ENCODE measurements at places on chromosomes 5 and 9. TPM values are rescaled to one million over a fixed set of nuclear protein-coding genes. Genes with fewer than 3 reads are reported as not detected.

GRCh38 chr9:89361816-89362646 lies 43.7 kb downstream of the SECISBP2 start:
- no peak for DNase-seq
- H3K4me1 ChIP-seq, result no peaks in the 10 kb centered on the region
- peaks cover 22% of the 10 kb centered on the region for H3K36me3 ChIP-seq
- no peaks in the 10 kb centered on the region for H3K27me3 ChIP-seq
- no peak overlapping the region for H3K4me3 ChIP-seq
- peak overlapping the region; percentile 29 for H3K27ac ChIP-seq

GRCh38 chr9:27118916-27119315 lies 9.9 kb downstream of the TEK start:
- H3K36me3 ChIP-seq, result no peaks in the 10 kb centered on the region
- H3K4me3 ChIP-seq, result no peak overlapping the region
- no peaks in the 10 kb centered on the region for H3K4me1 ChIP-seq
- no peak overlapping the region for H3K27ac ChIP-seq
- H3K27me3 ChIP-seq, result peaks cover 11% of the 10 kb centered on the region

Gene ROR2
- not detected for polyA plus RNA-seq

Gene SPATA31D4
- polyA plus RNA-seq, result not detected

GRCh38 chr9:129604766-129605163 lies 16.1 kb downstream of the C9orf50 start:
- H3K27me3 ChIP-seq, result peaks cover 3% of the 10 kb centered on the region
- H3K27ac ChIP-seq, result no peak overlapping the region
- no peak for DNase-seq
- H3K4me1 ChIP-seq, result peaks cover 17% of the 10 kb centered on the region
- no peak overlapping the region for H3K4me3 ChIP-seq
- H3K36me3 ChIP-seq, result no peaks in the 10 kb centered on the region

Gene CATSPER3
- polyA plus RNA-seq, result 0.51 TPM

Gene POU5F2
- 0.29 TPM for polyA plus RNA-seq

Gene COL27A1
- polyA plus RNA-seq, result 0.04 TPM

DNA sequence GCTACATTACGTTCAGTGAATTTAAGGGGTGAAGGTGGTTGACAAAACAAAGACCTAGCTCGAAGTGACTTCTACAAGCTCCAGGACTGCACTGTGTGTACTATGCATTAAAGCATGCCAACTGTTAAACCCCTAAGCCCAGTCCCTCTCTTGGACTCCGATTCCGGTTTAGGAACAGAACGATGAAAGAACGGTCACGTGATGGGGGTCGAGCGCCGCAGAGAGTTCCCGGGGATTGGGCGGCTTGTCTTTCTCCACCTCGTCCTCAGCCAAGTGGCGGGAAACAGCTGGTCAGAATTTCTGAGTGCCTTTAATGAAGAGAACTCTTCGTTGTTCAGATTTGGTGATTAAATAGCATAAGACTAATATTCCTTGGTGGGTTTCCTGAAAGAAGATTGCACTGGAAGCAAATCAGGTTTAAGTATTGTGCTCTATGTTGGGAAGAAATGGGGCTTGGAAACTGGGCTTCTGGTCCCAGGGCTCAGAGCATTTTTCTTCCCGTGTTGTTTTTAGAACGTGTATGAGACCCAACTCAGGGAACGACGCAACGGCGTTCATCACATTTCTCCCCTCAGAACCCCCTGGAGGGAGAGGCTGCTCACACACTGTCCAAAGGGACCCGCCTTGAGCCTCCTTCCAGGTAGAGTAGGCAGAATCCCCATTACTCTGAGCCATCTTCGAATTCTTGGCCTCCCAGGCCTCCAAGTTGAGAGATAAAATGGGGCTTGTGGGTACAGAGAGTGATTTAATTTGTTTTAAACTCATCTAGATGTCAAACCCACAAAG lies 25.3 kb downstream of the IRX2 start:
- no peak overlapping the region for H3K27ac ChIP-seq
- H3K36me3 ChIP-seq, result no peaks in the 10 kb centered on the region
- H3K4me3 ChIP-seq, result no peak overlapping the region
- no peaks in the 10 kb centered on the region for H3K4me1 ChIP-seq
- H3K27me3 ChIP-seq, result no peaks in the 10 kb centered on the region
- no peak for DNase-seq

DNA sequence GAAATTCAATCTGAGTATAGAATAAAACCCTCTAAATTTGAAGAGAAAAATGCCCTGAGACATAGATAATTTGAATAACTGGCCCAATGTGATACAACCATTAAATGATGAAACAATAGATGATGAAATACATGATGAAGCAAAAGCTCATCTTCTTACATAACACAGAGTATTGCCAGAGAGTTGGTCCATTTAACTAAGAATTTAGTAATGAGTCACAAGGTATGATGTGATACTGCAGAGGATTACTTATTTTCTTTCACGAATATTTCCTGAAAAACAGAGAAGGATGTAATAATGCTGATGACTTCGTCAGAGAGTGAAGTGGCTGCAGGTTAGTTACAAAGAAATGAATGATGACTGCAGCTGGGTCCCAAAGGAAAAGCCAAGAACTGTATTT lies 379.3 kb downstream of the CDH12 start:
- H3K27ac ChIP-seq, result no peak overlapping the region
- no peak overlapping the region for H3K4me3 ChIP-seq
- H3K36me3 ChIP-seq, result no peaks in the 10 kb centered on the region
- H3K27me3 ChIP-seq, result no peaks in the 10 kb centered on the region

DNA sequence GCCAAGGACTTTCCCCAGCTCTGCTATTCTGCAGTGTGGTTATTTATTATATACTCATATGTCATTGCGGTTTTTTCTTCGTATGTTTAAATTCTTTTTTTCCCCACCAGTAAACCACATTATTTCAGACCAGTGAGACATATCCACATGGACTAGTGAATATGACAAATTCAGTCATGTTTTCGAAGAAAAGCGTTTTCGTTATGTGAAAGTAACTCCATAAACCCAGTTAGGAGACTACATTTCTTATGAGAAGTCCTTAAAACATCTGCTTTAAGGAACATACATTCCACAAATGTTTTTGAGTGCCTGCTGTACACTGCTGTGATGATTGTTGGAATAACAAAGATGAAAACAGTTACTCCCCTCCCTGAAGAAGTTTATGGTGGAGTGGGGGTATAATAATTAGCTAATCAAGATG lies 591.8 kb upstream of the CLINT1 start:
- peaks cover 3% of the 10 kb centered on the region for H3K36me3 ChIP-seq
- H3K27ac ChIP-seq, result no peak overlapping the region
- H3K4me1 ChIP-seq, result peaks cover 8% of the 10 kb centered on the region
- no peak for DNase-seq
- H3K4me3 ChIP-seq, result no peak overlapping the region

GRCh38 chr5:108900668-108901067 lies 153.0 kb downstream of the FER start:
- no peak overlapping the region for H3K27ac ChIP-seq
- H3K27me3 ChIP-seq, result no peaks in the 10 kb centered on the region
- no peak for DNase-seq
- H3K4me1 ChIP-seq, result peaks cover 13% of the 10 kb centered on the region
- no peak overlapping the region for H3K4me3 ChIP-seq

DNA sequence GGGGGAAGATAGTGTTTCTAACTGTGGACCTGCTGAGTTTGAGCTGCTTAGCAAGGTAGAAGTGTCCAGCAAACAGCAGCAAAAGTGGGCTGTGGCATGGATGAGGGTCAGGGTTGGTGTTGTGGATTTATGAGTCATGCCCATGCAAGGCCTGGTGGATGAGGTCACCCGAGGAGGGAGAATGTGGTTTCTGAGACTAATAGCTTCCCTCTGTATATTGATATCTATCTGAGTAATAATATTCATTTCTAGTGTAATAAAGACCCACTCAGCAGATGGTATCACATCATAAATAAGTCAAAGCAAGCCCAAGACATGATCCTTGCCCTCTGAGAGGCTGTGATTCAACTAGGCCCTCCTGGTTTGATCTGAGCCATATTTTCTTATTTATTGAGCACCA lies 597.8 kb upstream of the CLINT1 start:
- DNase-seq, result no peak
- H3K36me3 ChIP-seq, result no peaks in the 10 kb centered on the region
- H3K27ac ChIP-seq, result no peak overlapping the region

DNA sequence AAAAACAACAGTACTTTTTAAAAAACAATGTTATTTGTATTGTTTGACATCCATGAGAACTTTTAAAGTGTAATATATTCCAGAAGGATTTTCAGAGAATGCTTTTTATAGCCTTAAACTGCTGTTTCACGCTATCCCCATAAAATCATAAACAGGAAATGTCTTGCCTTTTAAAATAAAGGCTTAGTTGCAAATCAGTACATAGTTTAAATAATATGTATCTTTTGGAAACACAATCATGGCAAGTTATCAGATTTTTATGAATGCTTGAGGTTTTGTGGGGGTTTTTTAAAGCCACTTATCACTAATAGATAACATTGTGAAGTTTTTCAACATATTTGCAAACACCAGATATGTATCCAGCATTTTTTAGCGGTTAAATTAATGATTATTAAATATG lies 37.2 kb upstream of the F2RL2 start:
- H3K4me3 ChIP-seq, result no peak overlapping the region
- DNase-seq, result no peak
- H3K27me3 ChIP-seq, result no peaks in the 10 kb centered on the region
- no peaks in the 10 kb centered on the region for H3K4me1 ChIP-seq
- H3K27ac ChIP-seq, result no peak overlapping the region

Gene PKD2L2
- polyA plus RNA-seq, result 0.82 TPM

DNA sequence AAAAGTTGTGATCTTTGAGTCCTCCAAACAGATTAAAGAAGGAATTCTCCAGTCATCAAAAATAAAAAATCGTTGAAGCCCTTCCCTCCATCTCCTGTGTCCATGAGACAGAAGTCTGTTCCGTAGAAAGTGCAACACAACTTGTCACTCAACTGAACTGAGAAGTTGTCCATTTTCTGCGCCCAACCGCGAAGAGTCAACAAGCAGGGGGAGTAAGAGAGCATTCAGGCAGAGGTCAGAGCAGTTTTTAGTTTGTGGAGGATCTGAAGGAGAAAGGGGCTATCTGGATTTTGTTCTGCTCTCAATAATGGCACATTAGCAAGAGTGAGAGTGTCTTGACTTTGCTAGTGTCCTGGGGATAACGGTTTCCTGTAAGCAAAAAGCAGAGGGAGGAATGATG lies 303.9 kb downstream of the ICE1 start:
- H3K27ac ChIP-seq, result no peak overlapping the region
- DNase-seq, result no peak
- no peaks in the 10 kb centered on the region for H3K36me3 ChIP-seq
- H3K27me3 ChIP-seq, result peaks cover 4% of the 10 kb centered on the region

DNA sequence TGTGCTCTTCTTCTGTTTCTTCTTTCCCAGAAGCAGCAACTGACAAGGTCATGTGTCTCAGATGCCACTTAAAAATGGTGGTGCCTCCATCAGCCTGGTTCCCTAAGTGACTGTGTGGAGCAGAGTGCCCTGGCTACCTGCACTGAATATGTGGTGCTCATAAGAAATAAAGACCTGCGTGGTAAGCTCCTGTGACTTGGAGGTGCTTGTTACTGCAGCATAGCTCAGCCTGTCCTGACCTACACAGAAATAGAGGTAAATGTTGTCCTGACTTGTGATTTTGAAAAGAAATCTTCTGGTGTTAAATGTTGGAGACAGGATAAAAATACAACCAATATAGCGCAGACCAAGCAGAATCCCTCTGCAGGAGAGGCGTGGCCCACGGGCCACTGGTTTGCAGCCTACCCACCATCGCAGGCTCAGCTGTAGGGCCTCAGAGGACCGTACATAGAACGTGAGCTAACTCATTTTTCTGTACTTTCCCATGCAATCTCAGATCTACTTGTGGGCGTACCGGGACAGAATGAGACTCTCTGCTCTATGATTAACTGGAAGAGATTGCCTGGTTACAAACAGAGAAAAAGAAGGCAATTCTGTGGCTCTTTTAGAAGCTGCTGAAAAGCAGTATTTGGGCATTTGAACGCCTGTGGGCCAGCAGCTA lies 79.4 kb upstream of the UNC5A start:
- no peak for DNase-seq
- H3K27ac ChIP-seq, result no peak overlapping the region
- peaks cover 86% of the 10 kb centered on the region for H3K27me3 ChIP-seq
- no peaks in the 10 kb centered on the region for H3K36me3 ChIP-seq
- H3K4me3 ChIP-seq, result no peak overlapping the region

Gene PRDM9
- not detected for polyA plus RNA-seq

GRCh38 chr5:143124593-143124992 lies 278.9 kb downstream of the NR3C1 start:
- no peak overlapping the region for H3K4me3 ChIP-seq
- H3K4me1 ChIP-seq, result no peaks in the 10 kb centered on the region
- no peak for DNase-seq
- no peaks in the 10 kb centered on the region for H3K27me3 ChIP-seq
- H3K36me3 ChIP-seq, result peaks cover 5% of the 10 kb centered on the region

Gene KIF24
- polyA plus RNA-seq, result 0.21 TPM

DNA sequence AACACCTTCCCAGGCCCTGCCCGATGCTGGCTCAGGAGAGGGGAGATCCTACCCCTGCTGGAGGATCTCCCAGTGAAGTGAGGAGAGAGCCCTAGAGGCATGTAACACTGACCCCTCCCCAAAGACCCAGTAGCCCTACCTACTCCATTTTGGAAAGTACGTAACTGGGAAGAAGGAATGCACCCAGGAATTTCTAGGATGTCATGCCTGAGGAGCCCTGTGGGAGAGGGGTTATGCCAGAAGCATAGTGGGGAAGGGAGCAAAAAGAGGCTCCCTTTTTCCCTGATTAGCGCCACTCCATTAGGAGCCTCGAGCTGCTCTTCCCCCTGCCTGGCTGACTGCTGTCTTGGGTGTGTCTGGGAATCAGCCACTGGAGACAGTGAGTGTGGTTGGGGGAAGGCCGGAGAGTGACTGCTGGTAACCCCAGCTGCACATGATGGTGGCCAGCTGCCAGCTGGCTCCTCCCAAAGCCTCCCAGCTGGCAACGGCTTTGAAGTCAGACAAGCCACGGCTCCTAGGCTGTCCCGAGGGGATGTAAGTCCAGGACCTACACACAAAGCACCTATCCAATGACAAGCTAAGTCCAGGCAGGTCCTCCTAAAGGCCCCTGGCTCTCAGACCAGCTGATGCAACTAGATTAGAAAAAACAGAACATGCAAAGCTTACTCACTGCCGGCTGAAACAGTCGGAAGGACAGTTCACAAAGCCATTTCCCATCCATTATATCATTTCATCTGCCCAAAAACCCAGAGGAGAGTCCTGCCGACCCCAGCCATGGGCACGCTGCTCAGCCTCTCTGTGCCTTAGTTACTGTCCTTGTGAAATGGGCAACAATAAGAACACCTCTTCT lies 136.5 kb upstream of the ABCA1 start:
- peaks cover 34% of the 10 kb centered on the region for H3K27me3 ChIP-seq
- peaks cover 8% of the 10 kb centered on the region for H3K36me3 ChIP-seq

Gene GPR150
- 0.54 TPM for polyA plus RNA-seq

DNA sequence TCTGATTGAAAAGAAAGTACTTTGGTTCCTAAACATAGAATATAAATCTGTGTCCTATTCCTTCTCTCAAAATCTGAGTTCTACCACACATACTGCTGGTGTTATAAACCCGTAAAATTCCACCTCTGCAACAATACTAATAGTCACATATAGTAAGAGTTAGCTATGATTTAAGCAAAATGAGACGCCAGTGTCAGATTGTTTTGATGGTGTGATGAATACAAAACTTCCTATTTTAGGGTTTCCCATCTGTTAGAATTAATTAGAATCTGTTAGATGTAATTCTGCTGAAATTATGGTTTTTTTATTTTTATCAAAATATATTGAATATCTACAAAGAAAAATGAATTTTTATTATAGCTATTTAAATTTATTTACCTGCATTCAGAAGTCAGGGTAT lies 26.7 kb downstream of the ARSK start:
- H3K36me3 ChIP-seq, result peaks cover 8% of the 10 kb centered on the region
- H3K27me3 ChIP-seq, result no peaks in the 10 kb centered on the region
- H3K4me3 ChIP-seq, result no peak overlapping the region
- no peaks in the 10 kb centered on the region for H3K4me1 ChIP-seq

- no peak overlapping the region for H3K4me3 ChIP-seq
- H3K4me1 ChIP-seq, result peaks cover 4% of the 10 kb centered on the region
- H3K27ac ChIP-seq, result no peak overlapping the region
- DNase-seq, result no peak
- no peaks in the 10 kb centered on the region for H3K36me3 ChIP-seq
Measured at GRCh38 chr5:16531063-16531648, 65.6 kb upstream of the ZNF622 start.

Gene FBXL17
- 7.6 TPM for polyA plus RNA-seq
